ENCODE measurements at places on chromosomes 4 and X.
A peak's percentile ranks its signal among the peaks of the same experiment; 100 is the strongest.

- no peak for DNase-seq
Measured at GRCh38 chrX:330726-331150, 12.1 kb upstream of the GTPBP6 start.

GRCh38 chr4:82786828-82787227 lies 11.8 kb downstream of the SCD5 start:
- DNase-seq, result peak; percentile 20

- no peak for DNase-seq
Measured at GRCh38 chr4:24495388-24495787, 89.0 kb downstream of the DHX15 start.

GRCh38 chrX:130799393-130799792 lies 103.6 kb downstream of the ENOX2 start:
- DNase-seq, result no peak

DNA sequence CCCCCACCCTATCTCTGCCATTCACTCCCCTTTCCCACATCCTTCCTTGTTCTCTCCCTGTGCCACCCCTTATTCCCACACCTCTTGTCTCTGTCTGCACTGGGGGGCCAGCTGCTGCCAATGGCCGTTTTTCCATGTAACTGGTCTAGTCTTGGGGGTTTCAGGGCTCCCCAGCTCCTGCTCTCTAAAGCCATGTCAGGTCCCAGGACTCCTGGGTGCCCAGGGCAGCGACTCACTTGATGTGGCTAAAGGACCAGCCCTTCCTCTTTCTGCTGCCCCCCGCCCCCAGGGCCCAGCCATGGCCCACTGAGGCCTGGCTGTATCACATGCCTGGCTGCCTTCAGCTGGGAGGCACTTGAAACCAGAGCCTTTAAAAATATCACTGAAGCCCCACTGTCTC lies 10.0 kb downstream of the NLGN3 start:
- DNase-seq, result no peak

DNA sequence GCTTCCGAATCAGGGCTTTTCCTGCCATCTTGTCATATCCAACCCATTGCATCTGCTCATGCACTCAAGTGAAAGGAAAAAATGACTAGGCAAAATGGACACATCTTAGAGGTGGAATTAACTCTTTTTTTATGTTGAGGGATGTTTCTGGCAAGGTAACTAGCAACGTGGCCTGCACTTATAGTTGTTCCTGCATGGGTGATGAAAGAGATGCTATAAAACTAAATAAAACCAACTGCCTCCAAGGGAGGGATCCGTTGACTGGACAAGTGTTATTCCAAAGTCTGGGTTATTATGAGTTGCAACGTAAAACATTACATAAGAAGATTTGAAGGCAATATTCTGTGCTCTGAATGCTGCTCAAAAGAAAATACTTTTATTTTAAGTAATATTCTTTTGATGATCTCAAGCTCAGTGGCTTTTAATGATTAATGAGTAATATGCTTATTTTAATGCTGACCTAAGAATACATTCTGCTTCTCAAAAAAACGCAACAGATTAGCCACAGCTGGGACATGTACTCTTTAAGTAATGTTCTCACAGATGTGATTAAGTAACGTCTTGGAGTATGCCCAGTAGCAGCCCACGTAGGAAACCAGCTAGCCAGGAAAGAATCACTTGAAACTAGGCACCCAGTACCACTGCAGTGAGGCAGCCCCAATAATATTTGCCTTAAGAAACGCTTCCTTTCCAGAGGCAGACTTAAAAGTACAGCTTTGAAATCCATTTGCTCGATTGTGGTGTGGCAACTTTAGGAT lies 27.4 kb downstream of the KLF3 start:
- no peak for DNase-seq

GRCh38 chrX:9786798-9787635 lies 788 bp downstream of the SHROOM2 start:
- DNase-seq, result no peak

DNA sequence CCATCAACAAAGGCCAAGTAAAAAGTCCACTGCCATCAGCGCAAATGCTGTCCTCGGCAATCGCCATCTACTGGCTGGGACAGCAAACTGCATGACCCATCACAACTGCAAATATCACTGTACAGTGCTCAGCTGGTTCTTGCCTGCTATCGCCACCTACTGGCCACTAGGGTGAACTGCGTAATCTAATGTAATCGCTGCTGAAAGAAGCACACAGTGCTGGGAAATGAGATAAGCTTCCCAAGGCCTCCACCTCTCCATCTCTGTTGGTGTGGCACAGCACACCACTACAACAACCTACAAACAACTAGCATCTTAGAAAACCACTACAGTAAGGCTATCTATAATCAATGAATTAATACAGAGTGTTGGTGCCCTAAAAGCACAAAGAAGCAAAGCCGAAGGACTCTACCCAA lies 298.3 kb downstream of the TEX13A start:
- no peak for DNase-seq

- DNase-seq, result no peak
Measured at GRCh38 chr4:74255096-74255495, 53.2 kb upstream of the EPGN start.

DNA sequence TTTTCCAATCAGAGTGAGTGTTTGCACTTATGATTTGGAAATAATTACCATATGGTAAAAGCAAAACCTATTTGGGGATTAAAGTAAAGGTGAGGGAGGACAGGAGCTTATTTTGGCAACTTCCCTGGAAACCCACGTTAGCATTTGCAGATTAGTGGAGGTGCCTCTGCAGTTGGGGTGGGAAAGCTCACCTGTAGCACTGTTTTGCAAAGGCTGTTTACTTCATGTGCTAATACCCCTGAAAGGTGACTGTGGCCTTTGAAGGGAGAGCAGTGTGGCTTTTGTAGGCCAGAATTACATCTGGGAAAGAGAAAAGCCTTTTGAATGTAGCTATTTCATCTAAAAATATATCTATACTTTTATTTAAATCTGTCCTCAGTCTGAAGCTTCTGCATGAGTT lies 9.4 kb downstream of the SUPT20HL1 start:
- DNase-seq, result no peak

DNA sequence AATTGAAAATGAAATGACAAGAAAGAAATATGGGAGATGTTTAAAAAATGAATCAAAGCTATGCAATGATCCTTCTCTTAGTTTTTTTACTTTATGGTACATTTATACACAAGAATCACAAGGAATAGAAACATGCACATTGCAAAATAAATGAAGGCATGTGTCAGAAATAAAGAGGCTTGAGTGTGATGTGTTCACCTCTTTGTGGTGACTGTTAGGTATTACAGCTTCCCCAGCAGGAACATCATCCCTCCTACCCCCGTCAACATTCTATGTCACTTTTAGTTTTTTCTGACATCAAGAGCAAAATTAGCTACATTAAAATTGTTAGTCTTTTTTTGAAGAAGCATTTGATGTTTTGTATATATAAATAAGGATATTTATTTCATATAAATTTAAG lies 214.8 kb downstream of the SLC4A4 start:
- no peak for DNase-seq

DNA sequence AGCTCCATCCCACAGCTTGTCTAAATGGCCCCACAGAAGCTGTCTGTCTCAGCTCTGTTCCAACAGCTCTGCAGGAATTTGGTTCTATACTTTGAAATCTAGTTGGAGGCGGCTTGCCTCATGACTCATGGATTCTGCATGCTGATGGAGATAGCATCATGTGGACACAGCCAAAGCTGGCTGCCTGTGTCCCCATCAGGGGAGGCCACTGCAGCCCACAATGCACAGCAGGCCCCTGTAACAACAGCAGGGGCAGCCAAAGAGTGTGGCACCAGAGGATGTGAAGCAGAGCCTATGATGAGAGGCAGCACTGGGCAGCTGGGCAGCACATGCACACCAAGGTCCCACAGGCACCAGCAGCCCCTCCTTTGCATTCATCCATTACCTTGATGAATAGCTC lies 67.2 kb downstream of the DCAF12L1 start:
- no peak for DNase-seq

GRCh38 chr4:90718931-90719330 lies 591.7 kb downstream of the CCSER1 start:
- no peak for DNase-seq

- no peak for DNase-seq
Measured at GRCh38 chrX:153766098-153766817, 2.2 kb downstream of the PLXNB3 start.

DNA sequence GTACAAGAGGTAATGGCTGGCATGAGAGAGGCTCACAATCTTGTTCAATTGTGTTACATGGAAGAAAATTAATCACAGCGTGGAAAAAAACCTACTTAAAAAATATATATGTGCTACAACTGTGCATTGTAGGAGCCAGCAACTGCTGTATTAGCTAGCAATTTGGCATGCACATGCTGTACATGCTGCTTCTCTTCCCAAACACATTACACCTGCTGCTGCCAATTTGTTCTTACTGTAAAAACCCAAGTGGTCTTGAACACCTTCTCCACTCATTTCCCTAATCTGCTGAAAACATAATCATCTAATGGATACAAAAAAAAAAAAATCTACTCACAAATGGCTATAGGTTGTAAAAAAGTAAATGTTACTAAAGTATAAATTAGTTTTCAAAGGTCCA lies 264.2 kb downstream of the INPP4B start:
- no peak for DNase-seq

- no peak for DNase-seq
Measured at GRCh38 chrX:139692908-139693307, 15.1 kb downstream of the MCF2 start.

- DNase-seq, result no peak
Measured at GRCh38 chr4:118113220-118113619, 78.9 kb downstream of the NDST3 start.

DNA sequence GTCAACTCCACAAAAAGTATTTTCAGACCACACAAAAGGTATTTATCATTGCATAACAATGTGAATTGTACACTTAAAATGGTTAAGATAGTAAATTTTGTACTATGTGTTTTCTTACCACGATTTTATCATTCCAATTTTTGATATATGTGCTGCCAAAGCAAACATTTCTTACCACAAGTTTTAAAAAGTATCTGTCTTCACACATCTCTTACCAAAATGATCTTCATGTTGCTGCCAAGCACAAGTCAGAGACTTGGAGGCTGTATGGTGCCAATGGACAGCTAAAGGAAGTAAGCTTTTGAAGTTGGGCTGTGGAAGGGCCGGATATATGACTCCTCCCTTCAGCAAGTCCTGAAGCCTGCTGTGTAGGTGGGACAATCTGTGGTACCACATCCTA lies 67.9 kb downstream of the TMLHE start:
- no peak for DNase-seq

GRCh38 chr4:163111588-163111987 lies 55.1 kb downstream of the NAF1 start:
- no peak for DNase-seq

DNA sequence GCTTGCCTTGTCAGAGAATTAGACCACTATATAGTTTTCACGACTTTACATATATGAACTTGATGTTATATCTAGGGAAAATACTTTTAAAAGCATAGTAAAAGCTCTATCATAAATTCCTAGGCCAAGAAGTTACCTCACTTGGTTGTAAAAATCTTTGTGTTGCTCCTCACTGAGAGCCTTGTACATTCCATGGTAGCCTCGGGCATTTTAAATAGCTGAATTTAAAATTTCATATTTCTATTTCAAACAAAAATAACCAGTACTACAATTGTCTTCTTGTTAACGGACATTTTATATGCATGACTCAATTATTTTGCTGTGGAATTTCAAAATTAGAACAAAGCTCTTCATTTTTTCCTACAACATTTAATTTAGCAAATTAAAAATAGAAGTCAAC lies 107.6 kb downstream of the MID1 start:
- DNase-seq, result no peak

GRCh38 chr4:61246034-61246433 lies 45.9 kb downstream of the ADGRL3 start:
- DNase-seq, result no peak

DNA sequence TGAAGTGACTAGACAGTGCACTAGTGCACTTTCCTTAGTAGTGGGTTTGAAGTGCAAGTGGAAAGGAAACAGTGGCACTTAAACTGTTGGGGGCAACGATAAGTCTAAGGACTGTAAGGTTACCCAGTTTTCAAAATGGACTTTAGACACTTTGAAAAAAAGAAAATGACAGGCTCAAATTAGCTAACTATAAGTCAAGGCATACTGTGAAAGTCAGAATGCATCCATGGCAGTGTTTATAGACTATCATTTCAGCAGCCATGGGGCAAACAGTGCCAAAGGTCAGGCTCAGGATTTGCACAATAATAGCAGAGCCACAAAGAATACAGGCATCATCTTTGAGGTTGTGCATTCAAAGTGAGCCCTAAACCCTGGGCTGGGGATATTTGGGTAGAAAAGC lies 104.4 kb downstream of the CXCL13 start:
- no peak for DNase-seq

- DNase-seq, result no peak
Measured at GRCh38 chrX:15430584-15430983, 46.4 kb upstream of the VEGFD start.

DNA sequence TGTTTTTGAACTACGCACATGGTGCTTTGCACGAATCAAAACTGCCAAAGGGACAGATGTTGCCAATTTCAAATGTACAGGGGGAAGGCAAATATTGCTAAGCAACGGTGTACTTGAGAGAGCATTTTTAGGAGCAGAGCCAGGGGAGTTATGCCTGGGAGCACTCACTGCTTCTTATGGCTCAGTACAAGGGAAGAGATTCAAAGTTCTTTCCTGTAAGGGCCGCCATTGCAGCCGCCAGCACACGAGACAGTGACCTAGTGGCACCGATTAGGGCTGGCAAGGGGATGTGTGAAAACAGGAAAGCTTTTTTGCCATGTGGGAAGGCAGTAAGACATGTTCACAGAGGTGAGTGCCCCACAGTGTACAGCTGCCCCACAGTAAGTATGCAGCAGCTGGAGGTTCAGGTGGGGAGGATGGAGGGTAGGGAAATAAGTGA lies 133.8 kb downstream of the AFF1 start:
- DNase-seq, result no peak

- no peak for DNase-seq
Measured at GRCh38 chr4:23171976-23172375, 479.2 kb downstream of the GBA3 start.

DNA sequence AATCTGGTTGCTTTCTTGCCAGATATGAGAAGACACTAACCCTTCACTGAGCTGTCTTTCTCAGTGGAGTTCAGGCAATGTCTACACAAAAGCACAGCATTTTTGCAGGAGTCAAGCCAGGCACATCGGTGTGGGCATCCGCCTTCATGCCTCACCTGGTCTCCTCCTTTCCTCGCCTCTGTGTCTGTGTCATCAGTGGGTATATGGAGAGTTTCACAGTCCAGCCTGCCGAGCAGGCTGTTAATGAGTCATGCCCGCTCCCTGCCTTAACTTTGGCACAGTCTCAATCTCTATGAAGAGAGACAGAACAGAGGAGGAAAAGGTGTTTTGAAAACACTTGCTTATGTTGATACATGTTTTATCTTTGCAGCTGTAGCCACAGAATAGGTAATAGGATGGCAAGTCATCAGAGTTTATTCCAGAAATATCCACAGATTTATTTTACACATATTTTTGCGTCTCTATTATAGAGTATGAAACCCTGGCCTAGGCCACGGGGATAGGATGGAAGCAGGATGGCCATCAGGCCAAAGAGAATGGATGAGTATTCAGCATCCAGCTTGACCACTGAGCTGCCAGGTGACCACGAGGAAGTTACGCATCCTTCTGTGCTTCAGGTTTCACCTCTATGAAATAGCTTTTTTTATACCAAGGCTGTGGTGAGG lies 32.8 kb upstream of the MAML3 start:
- no peak for DNase-seq

- no peak for DNase-seq
Measured at GRCh38 chr4:37967736-37968135, 7.5 kb downstream of the PTTG2 start.
